ENCODE measurements at places on chromosomes 7 and 10.

DNA sequence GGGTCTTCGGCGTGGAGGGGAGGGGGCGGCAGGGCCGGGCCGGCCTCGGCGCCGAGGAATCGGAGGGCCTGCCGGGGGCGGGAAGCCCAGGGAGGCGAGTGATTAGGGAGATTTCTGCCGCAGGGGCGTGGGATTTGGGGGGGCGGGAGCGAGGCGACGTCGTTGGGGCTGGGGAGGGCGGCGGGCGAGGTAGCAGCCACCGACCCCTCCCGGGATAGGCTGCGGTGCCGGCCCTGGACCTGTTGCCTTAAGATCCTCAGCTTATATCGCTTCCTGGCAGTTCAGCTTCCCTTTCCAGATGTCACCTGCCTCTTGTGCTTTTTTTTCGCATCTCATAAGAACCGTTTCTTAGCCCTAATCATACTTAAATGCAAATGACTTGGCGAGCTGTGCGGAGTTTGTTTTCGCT is 655 bp downstream of the LMTK2 start:
- DNase-seq: no peak

DNA sequence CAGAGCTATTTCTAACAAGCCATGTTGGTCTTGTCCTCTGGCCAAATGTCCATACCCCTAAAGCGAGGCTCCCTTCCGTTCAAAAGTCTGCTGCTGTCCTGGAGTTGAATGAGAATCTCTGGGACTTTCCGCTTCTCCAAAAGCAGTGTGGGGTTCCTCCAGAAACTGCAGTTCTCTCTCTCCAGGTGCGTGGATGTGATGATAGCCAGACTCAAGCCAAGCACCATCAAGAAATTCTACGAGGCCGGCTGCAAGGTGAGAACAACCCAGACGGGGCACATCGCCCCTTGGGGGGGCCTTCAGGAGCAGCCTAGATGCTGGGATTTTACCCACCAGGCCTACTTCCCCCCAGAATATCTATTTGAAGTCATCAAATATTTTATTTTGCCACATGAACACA is 26.5 kb downstream of the BTBD16 start:
- no peak for DNase-seq

- no peak for DNase-seq
Measured at GRCh38 chr7:128939861-128940410, 2.2 kb downstream of the IRF5 start.

DNA sequence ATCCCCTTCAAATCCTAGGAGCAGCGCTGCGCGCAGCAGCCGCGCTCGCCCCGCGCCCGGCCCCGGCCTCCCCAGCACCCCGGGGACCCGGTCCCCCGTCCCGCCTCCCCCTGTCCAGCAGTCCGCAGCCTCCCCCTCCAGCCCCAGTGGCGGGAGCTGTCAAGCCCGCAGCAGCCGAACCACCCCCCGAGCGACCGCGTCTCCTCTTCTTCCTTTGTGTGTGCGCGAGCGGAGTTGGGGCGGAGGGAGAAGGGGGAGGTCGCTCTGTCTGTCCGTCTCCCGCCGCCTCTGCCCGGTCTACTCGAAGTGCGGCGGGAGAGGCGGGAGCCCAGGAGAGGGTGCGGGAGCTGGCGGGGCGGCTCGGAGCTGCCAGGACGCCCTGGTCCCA is 375 bp upstream of the CHN2 start:
- DNase-seq: no peak

DNA sequence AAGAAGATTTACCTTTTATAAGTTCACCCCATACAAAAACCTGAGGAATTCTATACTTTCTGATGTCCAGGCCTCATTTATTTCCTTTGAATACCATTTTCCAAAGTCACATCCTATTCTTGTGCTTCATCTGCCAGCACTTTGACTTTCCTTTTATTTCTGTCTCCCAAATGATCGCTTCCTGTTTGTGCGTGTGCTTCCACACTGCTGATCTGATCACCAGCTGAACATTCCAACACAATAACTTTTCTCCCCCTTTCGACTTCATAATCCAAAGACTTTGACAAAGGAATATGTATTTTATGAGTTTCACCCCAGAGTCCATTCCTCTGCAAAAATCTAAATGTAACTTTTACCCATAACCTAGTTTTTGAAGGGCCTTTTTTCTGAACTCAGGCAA is 3.1 kb downstream of the ELAPOR2 start:
- no peak for DNase-seq

GRCh38 chr10:42975558-42976340 is 101.1 kb upstream of the RET start:
- no peak for DNase-seq

DNA sequence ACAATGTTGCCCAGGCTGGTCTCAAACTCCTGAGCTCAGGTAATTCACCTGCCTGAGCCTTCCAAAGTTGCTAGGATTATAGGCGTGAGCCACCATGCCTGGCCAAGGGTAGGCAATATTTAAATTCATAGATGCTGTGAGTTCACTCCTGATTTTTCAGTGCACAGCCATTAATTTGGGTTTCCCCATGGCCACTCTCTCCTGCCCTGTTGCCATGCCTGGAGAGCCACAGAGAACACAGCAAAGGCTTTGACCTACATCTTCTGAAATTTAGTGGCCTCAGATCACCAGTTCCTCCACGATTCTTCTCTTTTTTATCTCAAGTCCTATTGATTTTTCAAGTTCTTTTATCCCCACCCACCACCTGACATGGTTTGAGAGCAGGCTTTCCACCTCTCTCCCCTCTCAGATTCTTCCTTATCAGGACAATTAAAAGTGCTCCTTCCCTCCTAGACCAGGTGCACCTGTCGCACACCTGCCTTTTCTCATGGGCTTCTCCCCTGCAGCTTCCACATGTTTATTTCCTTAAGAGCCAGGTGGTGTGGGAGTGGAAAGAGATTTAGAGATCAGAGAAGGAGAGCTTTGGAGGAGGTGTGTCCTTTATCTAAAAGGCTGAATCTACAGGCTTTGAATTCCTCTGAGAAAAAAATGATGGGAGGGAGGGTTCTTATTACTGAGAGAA is 123.8 kb downstream of the ADRA2A start:
- no peak for DNase-seq

DNA sequence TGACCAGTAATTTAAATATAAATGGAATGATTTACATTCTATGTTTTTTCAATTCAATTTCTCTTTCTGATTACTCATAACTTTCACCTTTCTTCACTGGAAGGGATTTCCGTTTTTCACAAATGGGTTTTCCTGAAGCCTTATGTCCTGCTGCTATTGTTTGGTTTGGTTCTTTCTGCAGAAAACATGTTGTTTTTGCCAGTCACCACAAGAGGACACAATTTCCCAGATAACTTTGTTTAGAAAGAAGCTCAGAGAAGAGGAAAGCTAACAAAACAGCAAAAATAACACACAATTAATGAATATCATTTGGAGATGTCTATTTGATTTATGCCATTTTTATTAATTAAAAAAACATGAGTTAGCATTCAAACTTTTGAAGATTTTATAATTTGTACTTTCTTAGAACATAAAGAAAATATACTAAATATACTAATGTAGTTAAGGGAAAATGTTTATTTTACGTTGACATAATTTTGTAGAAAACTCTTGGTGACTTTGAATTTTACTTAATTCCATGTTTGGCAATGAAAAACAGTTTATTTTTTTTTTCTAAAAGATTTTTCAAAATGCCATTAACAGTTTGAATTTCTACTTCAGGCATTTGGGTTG is 4.6 kb upstream of the TWIST1 start:
- no peak for DNase-seq

- DNase-seq: no peak
Measured at GRCh38 chr10:51117794-51118193, 43.5 kb downstream of the PRKG1 start.

DNA sequence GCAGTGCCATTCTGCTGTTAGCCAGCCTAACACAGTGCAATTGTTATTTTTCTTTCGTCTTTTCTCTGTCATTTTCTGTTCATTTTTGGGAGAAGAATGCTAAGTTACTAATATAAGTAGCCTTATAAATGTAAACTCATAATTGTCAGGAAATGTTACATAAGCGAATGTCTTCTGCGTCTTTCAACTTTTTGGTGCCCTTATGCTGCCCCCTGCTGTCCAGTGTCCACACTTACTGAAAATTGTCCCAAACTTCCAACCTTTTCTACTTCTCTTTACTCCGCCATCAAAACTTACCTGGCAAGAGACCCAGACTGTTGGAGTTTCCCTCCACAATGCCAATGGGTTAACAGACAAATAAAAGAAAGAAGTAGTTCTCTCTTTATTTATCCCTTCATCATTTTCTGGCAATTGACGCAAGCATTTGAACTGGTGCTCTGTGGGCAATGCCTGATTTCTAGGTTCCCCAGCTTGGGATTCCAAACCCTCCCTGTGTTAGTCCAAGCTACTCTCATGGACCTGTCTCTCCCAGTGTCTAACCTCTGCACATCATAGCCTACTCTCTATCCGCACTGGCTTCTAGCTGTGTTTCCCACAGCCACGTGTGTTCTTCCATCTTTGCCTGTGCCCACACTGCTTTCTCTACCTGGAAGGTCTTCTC is 21.0 kb upstream of the EPC1 start:
- peak; percentile 71 for DNase-seq

- no peak for DNase-seq
Measured at GRCh38 chr7:104123786-104124185, 84.0 kb downstream of the ORC5 start.

GRCh38 chr7:110922906-110923305 is 168.0 kb upstream of the LRRN3 start:
- no peak for DNase-seq

DNA sequence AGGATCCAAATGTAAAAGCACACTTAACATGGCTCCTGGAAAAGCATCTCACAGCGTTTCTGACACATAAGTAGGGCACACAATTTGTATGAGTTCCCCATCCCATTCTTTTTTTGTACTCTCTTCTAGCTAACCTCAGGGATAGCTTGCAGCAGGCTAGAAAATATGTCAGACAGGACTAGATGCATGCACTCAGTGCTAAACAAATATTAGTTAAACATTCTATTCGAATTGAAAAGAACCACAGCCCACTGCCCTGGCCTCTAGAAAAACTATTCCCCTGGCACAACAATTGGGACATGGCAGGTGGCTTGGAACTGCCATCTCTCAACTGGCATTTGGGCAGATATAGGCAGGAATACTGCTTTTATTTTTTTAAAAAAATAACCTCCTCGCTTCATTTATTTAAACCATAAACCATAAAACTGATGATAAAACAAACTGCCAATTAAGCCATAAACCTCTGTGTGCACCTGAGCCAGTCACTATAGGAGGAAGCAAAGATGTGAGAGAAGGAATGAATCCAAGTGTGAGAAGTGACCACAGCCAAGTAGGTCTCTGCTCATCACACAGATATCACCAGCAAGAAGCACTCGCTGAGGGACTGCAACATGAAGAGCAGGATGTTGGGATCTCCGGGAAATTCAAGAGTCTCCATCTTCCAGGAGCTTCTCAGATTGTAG is 394.1 kb downstream of the NEBL start:
- no peak for DNase-seq

GRCh38 chr10:77163670-77164348 is 473.8 kb downstream of the KCNMA1 start:
- no peak for DNase-seq

- no peak for DNase-seq
Measured at GRCh38 chr10:1632141-1632540, 105.2 kb downstream of the ADARB2 start.

DNA sequence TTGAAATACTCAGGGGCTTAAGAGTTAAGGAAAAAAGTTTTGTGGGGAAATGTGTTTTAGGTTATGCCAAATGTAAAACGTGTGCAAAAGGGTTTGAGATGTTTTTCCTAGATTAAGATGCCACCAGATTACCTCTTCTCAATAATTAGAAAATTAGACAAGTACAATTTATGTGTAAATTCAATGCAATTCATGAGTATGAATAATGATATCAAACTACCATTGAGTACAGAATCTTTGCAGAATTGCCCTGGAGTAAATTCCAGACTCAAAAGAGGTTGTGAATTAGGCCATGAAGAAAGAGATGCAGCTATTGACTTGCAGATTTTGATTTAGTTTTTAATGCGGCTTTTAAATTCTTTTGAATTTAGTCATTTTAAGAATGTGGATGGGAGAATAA is 159.4 kb upstream of the INHBA start:
- DNase-seq: no peak

GRCh38 chr10:33123680-33124079 is 165.7 kb upstream of the ITGB1 start:
- no peak for DNase-seq

GRCh38 chr7:40921589-40922315 is 781.1 kb downstream of the INHBA start:
- DNase-seq: no peak

GRCh38 chr7:117769085-117769484 is 104.2 kb downstream of the CTTNBP2 start:
- DNase-seq: no peak

DNA sequence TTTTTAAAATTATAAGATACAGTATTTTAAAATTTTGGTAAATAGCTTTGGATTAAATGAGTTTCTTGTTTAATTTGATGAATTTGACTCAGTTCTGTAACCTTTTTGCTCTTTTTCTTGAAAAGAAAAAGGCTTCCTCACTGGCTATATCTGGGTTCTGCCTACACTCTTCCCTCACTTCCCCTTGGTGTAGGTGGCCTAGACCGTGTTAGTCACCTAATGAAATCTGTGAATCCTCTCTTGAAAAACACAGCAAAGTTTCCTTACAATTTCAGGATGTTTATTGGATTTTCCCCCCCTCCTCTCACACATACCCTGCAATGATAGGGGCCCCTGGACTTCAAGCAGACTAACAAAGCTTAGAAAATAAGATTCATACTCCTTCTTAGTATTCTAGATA is 231.6 kb downstream of the ADK start:
- DNase-seq: no peak

GRCh38 chr10:409408-410040 is 274.3 kb downstream of the ZMYND11 start:
- DNase-seq: no peak

GRCh38 chr7:111082351-111082750 is 8.6 kb upstream of the LRRN3 start:
- DNase-seq: no peak

- no peak for DNase-seq
Measured at GRCh38 chr7:42736931-42737330, 174.9 kb downstream of the C7orf25 start.

DNA sequence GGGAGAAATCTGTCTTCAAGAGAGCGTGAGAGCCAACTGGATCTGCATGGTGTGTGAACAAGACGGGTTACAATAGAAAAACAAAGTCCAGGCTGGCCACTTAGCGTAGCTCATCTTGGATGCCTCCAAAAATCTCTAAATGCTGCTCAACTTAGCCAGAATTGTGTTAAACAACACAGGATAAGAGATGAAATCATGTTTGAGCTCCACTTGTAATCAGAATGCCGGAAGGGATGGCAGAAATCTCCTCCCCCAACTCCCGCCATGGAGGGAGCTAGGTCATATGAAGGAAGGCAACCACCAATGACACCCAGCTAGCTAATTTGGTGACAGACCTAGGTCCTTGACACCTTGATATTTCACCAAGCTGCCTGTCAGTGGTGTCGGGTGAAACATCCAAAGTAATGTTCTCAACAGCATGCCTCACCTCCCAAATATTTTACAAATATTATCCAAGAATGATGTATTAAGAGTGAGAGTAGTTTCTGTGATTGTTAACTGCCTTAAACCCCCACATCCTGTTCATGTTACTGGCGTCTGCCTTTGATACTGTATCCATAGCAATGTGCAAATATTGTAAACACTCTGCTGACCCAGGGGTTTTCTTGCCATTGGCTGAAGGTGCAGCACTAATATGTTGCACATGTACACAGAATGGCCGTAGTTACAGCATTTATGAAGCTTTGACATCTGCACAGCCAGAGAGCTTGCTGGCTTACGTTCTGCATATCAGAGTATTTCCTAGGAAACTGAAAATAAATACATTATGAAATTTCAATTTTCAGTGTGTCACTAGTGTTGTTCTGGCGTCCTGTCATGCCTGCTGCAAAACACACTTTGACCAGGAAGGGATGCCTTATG is 25.8 kb downstream of the TMEM254 start:
- DNase-seq: no peak
